Dorsolateral prefrontal cortex (tissue), 122 donors: ENCODE measurements at places on chromosomes 2 and 18.

DNA sequence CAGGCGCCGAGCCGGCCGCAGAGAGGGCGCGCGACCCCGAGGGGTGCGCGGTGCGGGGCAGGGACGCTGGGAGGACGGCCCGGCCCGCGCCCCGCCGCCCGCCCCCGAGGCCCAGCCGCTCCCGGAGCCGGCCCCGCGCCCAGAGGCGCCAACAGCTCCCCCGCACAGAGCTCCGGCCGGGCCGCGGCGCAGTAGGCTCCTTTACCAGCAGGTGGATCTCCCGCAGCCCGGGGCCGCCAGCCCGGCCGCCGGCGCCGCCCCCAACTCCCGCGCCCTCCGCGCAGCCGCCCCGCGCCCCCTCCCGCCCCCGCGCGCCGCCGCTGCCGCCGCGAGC, 258 bp downstream of the MGAT4A start:
- DNase-seq: peak; percentile 45

DNA sequence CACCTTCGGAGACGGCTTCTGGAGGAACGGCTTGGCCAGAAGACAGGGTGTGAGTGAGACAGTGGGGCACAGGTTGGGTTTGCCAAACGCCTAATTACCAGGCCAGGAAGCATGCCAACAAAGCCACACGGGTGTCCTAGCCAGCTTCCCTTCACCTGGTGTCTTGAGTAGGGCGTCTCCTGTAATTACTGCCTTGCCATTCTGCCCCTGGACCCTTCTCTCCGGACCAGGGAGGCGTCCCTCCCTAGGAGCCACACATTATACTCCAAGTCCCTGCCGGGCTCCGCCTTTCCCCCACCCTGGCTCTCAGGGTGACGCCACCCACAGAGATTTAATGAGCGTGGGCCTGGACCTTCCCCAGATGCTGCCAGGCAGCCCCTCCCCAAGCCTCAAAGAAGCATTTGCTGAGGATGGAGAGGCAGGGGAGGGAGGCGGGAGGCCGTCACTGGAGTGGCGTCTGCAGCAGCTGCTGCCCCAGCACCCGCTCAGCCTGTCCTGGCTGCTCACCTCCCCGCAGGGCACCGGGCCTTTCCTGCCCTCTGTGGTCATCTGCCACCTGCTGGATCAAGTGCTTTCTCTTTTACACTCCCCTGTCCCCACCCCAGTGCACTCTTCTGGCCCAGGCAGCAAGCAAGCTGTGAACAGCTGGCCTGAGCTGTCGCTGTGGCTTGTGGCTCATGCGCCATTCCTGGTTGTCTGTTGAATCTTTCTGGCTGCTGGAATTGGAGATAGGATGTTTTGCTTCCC, 20.7 kb downstream of the FOSL2 start:
- DNase-seq: peak; percentile 35

DNA sequence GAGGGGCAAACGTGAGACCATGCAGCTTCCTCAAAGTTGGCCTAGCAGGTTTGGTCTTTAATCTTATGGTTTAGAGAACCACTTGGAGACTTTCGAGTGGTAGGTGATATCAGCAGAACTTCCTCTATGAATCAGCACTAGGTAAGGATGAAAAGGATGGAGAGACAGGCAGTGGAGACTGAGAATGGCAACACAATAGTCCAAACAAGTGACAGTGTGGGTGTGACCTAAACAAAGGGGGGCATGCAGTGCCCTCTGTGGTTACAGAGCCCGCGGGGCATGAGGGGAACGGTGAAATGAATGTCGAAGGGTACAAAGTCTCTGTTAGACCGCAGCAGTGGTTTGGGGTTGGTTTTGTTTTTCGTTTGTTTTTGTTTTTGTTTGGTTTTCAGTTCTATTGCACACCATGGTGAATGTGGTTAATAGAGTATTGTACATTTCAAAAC, 143.9 kb downstream of the L3MBTL4 start:
- DNase-seq: no peak

DNA sequence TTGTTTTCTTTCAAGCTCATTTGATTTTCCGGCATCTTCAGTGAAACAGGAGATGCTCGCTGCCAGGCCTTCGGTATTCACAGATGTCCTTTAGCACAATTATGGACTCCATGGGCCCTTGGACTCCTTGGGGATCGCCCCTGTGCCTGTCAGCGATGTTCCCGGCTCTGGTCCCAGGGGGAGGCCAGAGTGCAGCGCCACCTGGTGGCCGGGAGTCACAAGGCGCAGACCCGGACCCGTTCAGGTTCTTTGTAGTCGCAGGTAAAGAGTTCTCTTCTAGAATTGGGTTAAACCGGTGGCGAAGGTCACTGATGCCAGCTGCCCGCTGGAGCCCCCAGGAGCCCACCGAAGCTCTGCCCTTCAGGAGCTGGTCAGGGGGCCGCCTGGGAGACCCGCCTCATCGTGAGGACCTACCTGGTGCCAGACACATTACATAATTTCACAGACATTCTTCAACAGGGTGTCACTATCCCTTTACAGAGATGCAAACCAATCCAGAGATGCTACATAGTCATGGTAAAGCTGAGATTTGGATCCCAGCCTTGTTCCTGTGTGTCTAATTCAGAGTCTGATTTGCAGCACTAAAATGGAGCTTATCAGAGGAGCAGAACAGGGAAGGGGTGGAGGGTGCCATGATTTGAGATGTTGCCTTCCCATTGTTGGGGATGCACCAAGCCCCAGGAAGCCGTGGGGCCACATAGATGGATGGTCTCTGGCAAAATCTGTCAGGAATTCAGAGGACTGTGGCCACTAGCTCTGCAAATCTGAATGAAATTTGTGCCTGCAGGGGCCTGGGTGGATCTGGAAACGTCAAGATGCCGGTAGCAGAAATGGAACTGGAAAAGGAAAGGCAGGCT, 6.0 kb upstream of the INPP5D start:
- no peak for DNase-seq

- DNase-seq: no peak
Measured at GRCh38 chr2:33213244-33213643, 263.2 kb upstream of the RASGRP3 start.

DNA sequence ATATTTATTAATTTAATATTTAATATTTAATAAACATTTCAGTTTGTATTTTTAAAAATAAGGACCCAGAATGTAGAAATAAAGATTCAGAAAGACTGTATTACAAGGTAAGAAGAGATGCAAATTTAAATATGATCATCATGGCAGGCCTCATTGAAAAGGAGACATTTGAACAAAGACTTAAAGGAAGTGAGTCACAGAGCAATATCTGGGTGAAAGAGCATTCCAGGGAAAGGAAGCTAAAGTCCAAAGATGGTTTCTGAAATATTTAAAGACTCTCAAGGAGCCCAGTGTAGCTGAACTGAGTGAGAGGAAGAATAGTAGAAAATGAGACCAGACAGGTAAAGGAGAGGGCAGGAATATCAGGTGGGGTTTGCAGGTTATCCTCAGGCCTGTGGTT, 5.9 kb downstream of the SCYGR4 start:
- DNase-seq: no peak

GRCh38 chr2:36633470-36634092, 35.6 kb upstream of the FEZ2 start:
- DNase-seq: no peak

DNA sequence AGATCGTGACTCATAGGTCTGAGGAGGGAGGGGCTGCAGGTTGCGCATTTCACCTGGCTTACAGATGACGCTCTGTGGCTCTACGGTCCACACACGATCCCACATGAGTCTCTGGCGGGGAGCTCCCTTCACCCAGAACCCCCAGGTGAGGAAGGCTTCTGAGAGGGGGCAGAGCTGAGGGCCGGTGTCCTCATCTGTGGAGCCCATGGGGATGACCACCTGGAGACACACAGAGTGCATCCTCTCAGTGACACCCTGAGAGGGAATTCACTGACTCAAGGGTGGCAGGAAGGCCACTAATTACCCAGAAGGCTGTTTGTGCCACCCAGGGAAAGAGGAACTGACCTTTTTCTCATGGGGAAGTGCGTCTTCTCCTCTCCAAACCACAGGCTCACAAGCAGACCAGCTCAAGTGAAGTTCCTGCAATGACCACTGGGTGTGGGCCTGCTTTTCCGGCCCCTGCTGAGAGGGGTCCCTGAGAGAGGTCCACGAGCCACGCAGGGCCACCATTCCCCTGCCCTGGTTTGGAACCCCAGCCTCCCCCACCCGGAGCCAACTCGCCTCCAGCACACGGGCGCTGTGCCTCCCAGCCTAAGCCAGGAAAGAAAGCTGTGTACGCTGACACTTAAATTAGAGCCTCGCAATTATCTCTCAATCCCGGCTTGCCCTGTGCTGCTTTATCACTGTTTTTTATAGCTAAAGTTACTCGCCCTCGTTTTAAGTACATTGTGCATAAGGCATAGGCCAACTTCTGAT, 114.1 kb downstream of the BCL11A start:
- DNase-seq: no peak

DNA sequence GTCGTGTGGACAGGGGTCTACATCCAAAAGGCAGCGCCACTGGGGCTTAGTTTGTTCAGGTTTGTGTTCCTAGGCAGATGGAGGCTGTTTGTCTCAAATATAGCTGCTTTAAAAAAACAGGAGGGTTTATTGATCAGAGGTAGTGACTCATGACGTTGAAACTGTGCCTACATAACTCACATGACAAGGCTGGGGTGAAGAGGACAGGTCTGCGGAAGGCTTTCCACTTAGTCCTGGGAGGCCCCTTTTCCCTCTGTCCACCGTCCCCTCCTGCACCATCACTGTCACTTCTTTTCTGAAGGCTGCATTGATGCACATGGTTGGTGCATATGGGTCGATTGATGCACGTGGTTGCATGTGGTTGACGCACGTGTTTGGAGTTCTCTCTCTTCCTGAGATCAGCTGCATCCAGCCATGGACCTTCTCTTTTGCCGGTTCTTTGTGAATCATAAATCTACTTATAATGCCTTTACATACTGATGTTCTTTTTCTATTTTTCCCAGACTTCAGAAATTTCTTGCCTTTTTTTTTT, 10.9 kb downstream of the SH3RF3 start:
- no peak for DNase-seq

DNA sequence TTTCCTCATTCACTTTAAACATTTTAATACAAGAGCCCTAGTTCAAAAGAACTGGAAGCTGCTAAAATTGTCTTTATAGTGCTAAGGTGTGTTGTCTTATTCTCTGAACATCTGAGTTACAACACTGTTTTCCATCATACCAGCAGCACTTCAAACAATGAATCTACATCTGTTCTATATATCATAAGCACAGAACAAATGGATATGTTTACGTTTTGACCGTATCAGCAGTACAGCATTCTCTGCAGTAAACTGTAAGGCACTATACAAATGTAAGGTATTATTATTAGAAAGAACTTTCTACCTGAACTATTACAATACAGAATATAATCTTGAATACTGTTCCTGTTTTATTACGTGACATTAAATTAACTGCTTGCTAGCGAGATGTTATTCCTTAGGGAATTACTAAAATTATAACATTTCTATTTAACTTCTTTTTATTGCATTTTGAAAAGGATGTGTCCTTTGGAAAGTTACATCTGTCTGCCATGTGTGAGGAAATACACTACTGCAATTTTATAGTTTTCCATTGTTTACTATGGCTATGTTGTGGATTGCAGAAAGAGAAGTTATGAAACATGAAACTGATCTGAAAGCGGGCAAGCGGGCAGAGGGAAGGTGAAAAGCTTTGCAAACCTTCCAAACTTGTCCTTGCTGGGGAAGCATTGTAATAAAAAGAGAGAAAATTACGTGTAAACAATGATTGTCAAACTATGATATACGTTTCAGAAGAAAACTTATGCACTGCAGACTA, 13.7 kb downstream of the NCKAP1 start:
- no peak for DNase-seq

- no peak for DNase-seq
Measured at GRCh38 chr2:95386031-95386430, 16.5 kb upstream of the FAHD2A start.

GRCh38 chr2:172953970-172954852, 121.4 kb upstream of the MAP3K20 start:
- no peak for DNase-seq

GRCh38 chr2:181340891-181341290, 116.3 kb upstream of the ITGA4 start:
- no peak for DNase-seq

- no peak for DNase-seq
Measured at GRCh38 chr2:42099438-42100173, 51.8 kb downstream of the PKDCC start.

- no peak for DNase-seq
Measured at GRCh38 chr2:169462896-169463695, 16.2 kb upstream of the BBS5 start.

DNA sequence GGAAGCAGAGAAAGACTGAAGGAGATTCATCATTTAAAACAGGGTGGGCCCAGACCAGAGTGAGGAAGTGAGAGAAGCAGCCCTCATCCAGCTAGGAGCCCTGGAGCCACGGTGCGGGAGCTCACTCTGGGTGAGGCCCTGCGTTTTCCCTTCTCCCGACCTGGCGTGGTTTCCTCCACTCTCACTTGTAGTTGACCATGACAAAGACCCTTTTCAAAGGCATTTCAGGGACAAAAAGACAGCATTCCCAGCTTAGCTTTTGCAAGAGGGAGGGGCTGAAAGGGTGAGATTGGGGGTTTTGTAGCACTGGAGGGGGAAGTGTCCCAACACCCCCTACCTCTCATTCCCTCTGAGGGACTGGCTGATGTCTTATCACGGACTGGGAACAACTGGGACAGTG, 56.6 kb downstream of the TRPM8 start:
- DNase-seq: no peak

GRCh38 chr2:46780411-46780800, 135.2 kb downstream of the MCFD2 start:
- no peak for DNase-seq

- no peak for DNase-seq
Measured at GRCh38 chr2:15761910-15762309, 170.2 kb downstream of the DDX1 start.

- no peak for DNase-seq
Measured at GRCh38 chr2:176147800-176148496, 3.4 kb upstream of the HOXD4 start.
